IMR-90 (cell line): ENCODE measurements at places on chromosomes 3 and 15.

DNA sequence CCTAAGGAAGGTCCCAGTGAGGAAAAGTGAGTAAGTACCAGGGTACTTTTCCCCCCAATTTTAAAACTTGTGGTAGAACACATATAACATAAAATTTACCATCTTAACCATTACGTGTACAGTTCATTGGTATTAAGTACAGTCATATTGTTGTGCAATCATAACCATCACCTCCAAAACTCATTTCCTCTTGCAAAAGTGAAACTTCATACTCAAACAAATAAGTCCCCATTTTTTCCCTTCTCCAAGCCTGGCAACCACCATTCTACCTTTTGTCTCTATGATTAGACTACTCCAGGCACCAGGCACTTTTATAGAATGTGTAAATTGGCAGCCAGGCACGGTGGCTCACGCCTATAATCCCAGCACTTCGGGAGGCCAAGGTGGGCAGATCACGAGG is 12.2 kb downstream of the PRC1 start:
- peak; percentile 71 for DNase-seq

DNA sequence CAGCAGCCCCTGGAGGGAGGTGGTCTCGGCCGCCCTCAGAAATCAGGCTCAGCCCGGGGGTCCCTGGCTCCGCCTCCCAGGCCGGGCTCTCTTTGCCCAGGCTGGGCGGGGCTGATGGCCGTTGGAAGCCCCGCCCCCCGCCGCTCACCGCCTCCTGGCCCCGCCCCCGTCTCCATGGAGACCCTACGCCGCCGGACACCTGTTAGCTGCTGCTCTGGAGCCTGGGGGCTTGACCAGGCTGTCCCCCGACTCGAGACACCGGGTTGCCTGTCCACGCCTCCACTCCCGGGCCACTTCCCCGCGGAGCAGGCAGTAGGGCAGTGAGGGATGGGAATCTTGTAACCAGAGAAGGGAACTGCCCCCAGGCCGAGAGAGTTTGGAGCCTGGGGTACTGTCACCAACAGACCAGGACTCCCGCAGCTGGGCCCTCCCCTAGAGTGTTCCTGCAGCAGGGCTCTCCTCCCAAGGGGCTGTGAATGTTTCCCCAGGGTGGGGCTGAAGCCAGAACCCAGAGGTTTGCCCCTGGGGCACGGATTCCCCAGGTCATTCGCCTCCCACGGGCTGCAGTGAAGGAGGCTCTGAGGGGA is 27.8 kb upstream of the RPL32 start:
- DNase-seq: no peak

DNA sequence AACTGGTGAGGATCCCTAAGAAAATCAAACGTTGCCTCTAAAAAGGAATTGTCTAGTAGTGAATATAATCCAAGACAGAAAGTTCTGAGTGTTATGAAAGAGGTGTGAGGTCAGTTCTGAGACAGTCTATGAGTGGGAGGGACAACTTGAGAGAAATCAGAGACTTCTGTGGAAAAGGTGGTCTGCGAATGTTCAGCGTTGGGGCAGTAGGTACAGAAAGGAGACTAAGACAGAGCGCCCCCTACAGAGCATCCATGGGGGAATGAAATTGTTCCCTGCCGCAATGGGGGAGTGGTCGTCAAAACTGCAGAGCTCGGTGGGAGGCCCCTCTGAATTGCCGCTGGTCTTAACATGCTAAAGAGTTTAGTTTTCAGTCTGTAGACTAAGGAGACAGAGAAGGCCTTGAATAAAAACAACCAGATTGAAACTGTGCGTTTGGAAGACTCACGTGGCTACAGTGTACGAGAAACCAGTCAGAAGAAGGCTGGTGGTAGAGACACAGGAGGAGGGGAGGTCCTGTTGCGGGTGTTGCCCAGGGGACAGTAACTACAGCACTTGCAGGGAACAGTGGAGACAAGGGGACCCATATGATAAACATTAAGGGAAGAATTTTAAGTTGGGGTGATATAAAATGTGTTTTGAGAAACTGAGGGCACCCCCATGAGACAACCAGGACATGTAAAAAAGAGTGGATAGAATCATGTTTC is 6.9 kb downstream of the TNIK start:
- DNase-seq: no peak

DNA sequence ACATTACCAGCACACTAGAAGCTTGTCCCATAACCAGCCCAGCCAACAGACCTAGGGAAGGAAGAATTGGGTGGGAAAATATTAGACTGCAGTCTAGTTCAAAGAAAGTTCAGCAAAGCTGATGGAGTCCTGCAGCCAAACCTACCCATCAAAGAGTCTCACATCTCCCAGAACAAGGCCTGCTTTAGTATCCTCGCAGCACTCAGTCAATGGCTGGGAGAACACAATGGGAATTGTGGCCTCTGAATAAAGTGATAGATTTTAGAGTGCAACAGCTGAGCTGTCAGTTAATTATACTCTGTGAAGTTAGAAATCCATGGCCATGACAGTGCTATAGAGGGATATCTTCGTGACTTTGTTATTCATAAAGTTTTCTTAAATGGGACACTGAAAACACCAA is 207.2 kb upstream of the NAALADL2 start:
- DNase-seq: no peak

GRCh38 chr15:23038726-23039142 is 635 bp downstream of the TUBGCP5 start:
- peak; percentile 53 for DNase-seq

GRCh38 chr15:85582131-85583079 is 202.0 kb downstream of the AKAP13 start:
- DNase-seq: peak; percentile 46

DNA sequence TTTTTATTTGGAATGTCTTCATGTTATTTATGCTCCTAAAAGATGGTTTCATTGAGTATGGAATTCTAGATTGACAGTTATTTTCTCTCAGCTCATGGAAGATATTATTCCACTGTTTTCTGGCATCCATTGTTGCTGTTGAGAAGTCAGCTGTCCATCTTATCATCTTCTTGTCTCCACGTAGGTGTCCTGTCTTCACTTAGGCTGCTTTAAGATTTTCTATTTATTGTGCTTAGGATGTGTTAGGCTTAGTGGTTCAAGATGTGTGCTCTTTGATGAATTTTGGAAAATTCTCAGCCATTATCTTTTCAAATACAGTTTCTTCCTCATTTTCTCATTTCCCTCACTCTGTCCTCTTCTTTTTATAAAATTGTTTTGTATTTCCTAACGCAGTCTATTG is 52.0 kb downstream of the SNRK start:
- peak; percentile 13 for DNase-seq

GRCh38 chr15:66022163-66022525 is 152.9 kb downstream of the RAB11A start:
- DNase-seq: no peak

GRCh38 chr3:89072642-89073041 is 34.8 kb upstream of the EPHA3 start:
- DNase-seq: no peak

GRCh38 chr3:146156666-146157314 is 4.2 kb downstream of the PLOD2 start:
- DNase-seq: no peak

DNA sequence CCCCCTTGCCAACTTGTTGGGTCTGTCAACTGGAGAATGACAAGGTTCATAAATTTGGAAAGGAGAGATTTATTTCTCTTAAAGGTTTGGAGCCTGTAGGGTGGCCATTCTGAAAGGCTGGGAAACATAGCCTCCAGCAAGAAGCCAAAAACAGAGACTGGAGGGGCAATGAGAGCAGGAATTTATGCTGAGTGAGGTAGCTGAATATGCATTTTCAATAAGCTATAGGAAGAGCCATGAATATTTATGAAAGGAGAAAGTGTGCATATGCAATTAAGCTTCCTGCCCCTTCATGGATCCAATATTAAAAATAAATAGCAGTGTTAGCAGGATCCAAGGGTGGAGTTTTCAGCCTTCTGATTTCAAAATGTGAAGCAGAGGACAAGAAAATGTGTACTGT is 306.1 kb upstream of the LRRC3B start:
- DNase-seq: no peak

- peak; percentile 7 for DNase-seq
These were observed 399.7 kb downstream of the VPS13C start for GRCh38 chr15:61660579-61660978.

- DNase-seq: no peak
These were observed 33.4 kb downstream of the AQP9 start for GRCh38 chr15:58171476-58172061.

DNA sequence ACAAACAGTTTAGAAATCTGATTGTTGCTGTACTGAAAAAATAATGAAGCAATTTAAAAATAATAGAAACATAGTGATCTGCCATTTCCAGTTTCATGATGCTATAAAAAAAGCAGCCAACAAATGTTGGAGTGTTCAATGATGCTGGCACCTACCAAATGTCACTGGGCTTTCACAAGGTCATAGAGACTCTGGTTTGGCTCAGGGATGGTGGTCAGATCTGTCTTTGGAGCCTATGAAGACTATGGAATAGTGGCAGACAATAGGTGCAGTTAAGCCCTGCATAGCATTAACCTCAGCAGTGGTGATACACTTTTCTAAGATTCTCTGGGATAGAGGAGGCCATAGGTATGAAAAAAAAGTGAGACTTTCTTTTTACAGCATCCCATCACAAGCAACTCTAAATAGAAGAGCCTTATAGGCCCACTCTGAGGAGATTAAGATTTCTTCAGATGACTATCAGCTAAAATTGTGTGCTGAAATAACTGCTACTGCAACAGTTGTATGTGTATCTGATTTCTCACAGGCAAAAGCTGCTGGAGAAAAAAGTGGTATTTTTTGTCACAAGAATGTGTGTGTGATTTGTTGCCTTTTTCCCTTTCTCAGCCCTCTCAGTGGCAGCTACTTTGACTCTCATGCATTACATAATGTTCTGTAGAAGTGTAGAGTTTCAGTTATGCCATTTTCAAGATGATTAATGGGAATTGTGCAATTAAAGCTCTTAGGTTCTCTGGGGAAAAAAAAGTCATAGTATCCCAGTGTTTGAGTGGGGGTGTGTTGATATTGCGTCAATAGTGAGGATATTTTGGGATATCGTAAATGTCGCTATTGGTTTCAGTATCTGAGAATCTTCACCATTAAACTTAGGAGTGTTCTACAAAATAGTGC is 137.4 kb downstream of the MBNL1 start:
- DNase-seq: peak; percentile 87

DNA sequence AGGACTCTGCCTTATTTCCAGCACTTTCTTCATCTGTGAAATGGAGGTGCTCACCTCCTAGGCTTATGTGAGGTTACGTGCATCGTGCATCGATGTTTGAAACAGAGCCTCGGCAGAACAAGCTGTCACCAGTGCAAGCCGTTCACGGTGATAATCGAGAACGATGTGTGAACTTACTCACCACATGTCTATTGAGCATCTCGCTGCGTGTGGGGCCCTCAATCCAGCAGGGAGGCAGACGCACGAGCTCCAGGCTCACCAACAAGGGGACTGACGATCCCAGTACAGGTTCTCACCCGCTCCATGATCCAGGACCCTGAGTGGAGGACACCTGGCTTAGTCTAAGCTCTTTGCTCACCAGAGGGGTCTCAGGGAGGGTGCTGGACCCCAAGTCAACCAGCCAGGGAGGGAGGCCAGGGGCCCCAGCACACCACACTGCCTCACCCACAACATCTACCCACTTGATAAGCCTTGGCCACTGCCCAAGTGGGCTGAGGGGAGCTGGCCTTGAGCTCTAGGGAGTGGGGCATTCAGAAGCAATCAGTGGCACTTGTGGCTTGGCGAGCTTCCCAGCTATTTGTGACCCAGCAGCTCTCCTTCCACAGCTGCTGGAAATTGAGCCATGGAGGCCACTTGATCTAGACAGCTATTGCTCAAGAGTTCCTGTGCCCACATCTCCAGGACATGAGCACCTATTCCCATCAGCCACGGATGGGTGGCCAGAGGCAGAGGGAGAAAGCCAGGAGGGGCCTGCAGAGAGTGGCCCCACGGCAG is 34.4 kb upstream of the SLC6A1 start:
- DNase-seq: no peak

- no peak for DNase-seq
These were observed 59.5 kb upstream of the SMAD6 start for GRCh38 chr15:66642514-66642913.

- DNase-seq: peak; percentile 39
These were observed 65.0 kb downstream of the MYO5A start for GRCh38 chr15:52463638-52464037.

GRCh38 chr3:175940881-175941280 is 1081.7 kb downstream of the NAALADL2 start:
- no peak for DNase-seq

DNA sequence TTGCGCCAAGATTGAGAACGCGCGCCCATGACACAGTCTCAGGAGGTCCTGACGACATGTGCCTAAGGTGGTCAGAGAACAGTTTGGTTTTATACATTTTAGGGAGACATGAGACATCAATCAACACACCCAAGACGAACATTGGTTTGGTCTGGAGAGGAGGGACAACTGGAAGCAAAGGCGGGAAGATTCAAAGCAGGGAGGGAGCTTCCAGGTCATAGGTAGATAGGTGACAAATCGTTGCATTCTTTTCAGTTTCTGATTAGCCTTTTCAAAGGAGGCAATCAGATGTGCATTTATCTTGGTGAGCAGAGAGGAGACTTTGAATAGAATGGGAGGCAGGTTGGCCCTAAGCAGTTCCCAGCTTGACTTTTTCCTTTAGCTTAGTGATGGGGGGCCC is 828.4 kb upstream of the DPPA4 start:
- DNase-seq: no peak

- DNase-seq: no peak
These were observed 20.0 kb downstream of the GPR15 start for GRCh38 chr3:98551754-98552153.

GRCh38 chr3:40985195-40985594 is 214.1 kb upstream of the CTNNB1 start:
- DNase-seq: no peak

- DNase-seq: peak; percentile 27
These were observed 83.9 kb upstream of the CDV3 start for GRCh38 chr3:133489466-133490085.

- DNase-seq: no peak
These were observed 474.5 kb downstream of the CADM2 start for GRCh38 chr3:85433319-85433718.

- DNase-seq: no peak
These were observed 43.2 kb downstream of the EHHADH start for GRCh38 chr3:185210621-185211142.

DNA sequence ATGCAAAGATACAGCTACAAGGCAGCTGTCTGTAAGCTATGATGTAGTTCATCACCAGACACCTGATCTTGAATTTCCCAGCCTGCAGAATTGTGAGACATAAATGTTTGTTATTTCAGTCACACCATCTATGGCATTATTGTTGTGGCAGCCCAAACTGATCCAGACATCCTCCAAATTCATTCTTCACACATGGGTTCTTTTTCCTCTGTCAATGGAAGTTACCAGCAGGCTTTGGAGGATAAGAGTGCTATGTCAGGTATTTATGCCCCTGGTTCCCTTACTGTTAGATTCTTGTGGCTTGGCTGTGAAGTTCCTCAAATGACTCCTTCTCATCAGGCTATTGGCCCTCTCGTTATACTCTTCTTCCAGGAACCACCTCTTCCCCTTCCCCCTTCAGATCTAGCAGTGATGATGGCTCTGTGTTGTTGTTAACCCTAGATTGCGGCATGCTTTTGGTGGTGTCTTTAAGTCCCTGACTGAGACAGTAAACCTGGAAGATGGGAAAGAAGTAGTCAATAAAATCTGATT is 91.0 kb upstream of the CHMP2B start:
- no peak for DNase-seq

- peak; percentile 74 for DNase-seq
These were observed 36.8 kb upstream of the SCAANT1 start for GRCh38 chr3:63949005-63949404.
